ENCODE measurements at places on chromosomes 4 and X. TPM values are rescaled to one million over a fixed set of nuclear protein-coding genes. Genes with fewer than 3 reads are reported as not detected.

FAT1 gene
- total RNA-seq, result not detected

FAT4 gene
- total RNA-seq, result not detected

CENPC gene
- 34.7 TPM for total RNA-seq

DMRTC1B gene
- not detected for total RNA-seq

GDPD2 gene
- total RNA-seq, result 0.14 TPM

CFAP99 gene
- total RNA-seq, result not detected

CXCL5 gene
- total RNA-seq, result not detected

GPR50 gene
- not detected for total RNA-seq

PABPC1L2B gene
- total RNA-seq, result not detected

RADX gene
- total RNA-seq, result 12.1 TPM

SOD3 gene
- not detected for total RNA-seq

SOX3 gene
- total RNA-seq, result not detected

RNF128 gene
- total RNA-seq, result not detected

DKC1 gene
- 112 TPM for total RNA-seq

IQCM gene
- not detected for total RNA-seq

TMA16 gene
- 20.2 TPM for total RNA-seq

HPGDS gene
- not detected for total RNA-seq

SULT1E1 gene
- not detected for total RNA-seq

PRSS12 gene
- 0.30 TPM for total RNA-seq

NRK gene
- total RNA-seq, result not detected

MAGEB2 gene
- total RNA-seq, result not detected

NUDT10 gene
- 0.89 TPM for total RNA-seq

PLAC8 gene
- total RNA-seq, result 169 TPM

TEX13B gene
- not detected for total RNA-seq

AGA gene
- total RNA-seq, result 19.1 TPM

TCEAL6 gene
- total RNA-seq, result not detected

ZAR1 gene
- not detected for total RNA-seq

TSPAN7 gene
- 3.2 TPM for total RNA-seq

AFP gene
- total RNA-seq, result not detected

PRR32 gene
- total RNA-seq, result not detected

HEPH gene
- not detected for total RNA-seq

CT45A2 gene
- not detected for total RNA-seq

MAP3K15 gene
- 2.4 TPM for total RNA-seq

TLR10 gene
- not detected for total RNA-seq

PNCK gene
- 2.9 TPM for total RNA-seq

CDS1 gene
- 0.07 TPM for total RNA-seq

DSPP gene
- not detected for total RNA-seq

FOXR2 gene
- not detected for total RNA-seq

ETDA gene
- not detected for total RNA-seq

GPRASP1 gene
- 3.3 TPM for total RNA-seq

Data from activated naive CD4-positive, alpha-beta T cell treated with anti-CD3 and anti-CD28 coated beads, Interleukin-2, amount 50 U/mL, for 72 hours (primary cell).